Smooth muscle cell of the pulmonary artery (primary cell): ENCODE measurements at places on chromosomes 2 and 18. TPM values are rescaled to one million over a fixed set of nuclear protein-coding genes. Genes with fewer than 3 reads are reported as not detected.

Gene CD28
- not detected in 2 replicates for total RNA-seq

Gene MROH2A
- not detected in 2 replicates for total RNA-seq

Gene CCDC138
- 1.5 and 2.0 TPM in 2 replicates for total RNA-seq

Gene CCDC148
- total RNA-seq: 0.43 and 1.1 TPM in 2 replicates

Gene SIX3
- total RNA-seq: not detected in 2 replicates

Gene IL1B
- 2.6 and 11.9 TPM in 2 replicates for total RNA-seq

Gene ST8SIA5
- 0.17 TPM in 1 of 2 replicates, not detected in the other for total RNA-seq

Gene VWA3B
- not detected in 2 replicates for total RNA-seq
